ENCODE measurements at places on chromosomes 7 and 10.

GRCh38 chr10:3237530-3237929, 64.9 kb upstream of the PITRM1 start:
- no peak for DNase-seq

DNA sequence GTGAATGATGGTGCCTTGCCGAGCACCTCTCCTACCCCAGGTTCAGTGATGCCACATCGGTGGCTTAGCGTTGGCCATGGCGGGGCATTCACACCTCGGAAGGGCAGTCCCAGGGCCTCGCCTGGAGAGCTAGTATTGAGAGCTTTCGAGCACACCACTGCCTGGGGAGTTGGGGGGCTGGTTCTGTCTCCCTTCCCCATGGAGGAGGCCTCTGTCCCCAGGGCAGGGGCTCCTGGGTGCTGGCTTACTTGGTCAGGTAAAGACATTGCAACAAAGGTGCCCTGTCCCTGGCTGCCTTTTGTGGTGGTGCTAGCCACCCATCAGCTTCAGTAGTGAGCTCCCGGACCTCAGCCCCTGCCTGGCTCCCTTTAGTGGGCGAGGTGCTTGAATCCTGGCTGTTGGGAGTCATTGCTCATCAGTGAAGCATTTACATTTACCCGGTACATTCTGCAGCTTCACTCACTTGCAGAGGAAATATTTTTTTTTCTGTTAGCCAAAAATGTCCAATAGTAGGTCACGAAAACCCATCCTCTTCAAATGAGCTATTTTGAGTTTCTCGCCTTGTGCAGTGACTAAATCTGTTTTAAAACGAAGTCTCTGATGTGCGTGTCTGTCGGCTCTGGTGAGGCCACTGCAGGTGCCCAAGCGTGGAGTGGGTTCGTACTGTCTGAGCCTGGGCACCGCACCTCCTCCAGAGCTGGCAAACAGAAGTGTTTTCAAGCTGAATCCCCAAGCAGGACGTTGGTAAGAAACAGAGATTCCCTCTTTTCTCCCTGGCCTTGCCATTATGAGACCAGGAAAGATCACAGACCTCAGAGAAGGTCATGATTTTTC, 95.5 kb downstream of the INPP5A start:
- no peak for DNase-seq

DNA sequence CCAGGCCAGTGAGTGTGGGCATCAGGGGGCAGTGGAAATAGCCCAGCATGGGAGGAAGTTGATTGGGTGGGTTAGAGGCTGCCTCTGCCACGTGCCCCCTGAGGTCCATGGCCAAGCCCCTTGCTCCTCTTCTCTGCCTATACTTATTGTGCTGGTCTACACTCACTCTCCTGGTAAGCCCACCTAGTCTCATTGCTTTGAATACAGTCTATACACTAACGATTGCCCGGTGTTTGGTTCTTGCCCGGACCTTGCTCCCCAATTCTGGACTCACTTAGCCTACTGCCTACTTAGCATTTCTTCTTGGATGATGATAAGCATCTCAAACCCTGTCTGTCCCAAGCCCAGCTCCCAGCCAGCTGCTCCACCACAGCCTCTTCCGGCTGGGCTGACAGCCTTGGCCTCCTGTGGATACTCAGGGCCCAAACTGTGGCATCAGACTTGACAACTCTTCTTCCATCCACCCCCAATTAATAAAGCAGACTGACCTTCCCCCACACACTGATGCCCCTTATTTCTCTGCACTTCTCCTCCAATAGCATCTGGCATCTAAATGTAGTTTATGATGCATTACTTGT, 10.1 kb downstream of the LRRC18 start:
- no peak for DNase-seq

- DNase-seq: no peak
These were observed 151.6 kb upstream of the CACNA2D1 start for GRCh38 chr7:82595176-82595575.

DNA sequence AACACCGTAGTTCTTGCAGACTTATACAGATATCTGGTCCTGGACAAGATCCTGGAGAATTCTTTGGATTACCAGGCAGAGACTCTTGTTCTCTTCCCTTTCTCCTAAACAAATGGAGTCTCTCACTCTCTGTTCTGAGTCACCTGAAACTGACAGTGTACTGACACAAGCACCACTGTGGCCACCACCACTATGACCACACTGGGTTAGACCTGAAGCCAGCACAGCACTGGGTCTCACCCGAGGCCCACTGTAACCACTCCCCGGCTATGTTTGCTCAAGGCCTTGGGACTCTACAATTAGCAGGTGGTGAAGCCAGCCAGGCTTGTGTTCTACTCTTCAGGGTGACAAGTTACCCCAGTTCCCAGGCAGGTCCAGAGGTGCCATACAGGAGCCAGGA, 22.8 kb downstream of the SLC39A12 start:
- DNase-seq: no peak

GRCh38 chr10:89019569-89020327, 29.1 kb downstream of the FAS start:
- no peak for DNase-seq

DNA sequence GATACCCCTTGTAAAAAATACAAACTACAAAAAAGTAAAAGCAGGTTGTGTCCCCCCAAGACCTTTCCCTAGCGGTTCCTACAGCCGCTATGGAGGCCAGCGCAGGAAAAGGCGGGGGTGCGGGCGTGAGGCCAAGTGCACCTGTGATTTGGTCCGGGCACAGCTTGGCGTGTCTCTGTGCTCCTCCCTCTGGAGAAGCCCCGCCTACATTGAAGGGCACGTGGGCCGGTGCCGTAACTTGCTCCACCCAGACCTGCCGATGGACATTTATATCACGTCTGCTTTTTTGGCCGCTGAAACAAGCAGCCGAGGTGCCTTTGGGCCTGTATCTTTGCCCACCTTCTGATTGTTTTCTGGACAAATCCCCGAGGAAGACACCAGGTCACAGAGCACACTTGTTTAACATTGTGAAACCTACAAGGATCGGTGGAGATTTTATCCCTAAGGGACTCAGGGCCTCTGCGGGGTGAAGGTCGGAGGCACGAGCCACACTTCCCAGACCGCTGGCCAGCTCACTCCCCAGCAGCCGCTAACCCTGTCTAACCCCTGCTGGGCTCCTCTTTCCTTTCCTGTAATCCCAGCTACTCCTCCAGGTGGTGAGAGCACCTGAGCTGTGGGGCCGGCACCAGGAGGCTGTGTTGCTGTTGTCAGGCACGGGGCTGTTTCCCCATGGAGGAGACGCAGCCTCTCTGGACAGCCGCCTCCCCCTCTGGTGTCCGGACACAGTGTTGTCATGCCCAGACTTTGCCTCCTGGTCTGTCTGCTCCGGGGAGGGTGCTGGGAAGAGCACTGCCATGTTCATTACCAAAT, 18.8 kb upstream of the INPP5A start:
- DNase-seq: no peak

DNA sequence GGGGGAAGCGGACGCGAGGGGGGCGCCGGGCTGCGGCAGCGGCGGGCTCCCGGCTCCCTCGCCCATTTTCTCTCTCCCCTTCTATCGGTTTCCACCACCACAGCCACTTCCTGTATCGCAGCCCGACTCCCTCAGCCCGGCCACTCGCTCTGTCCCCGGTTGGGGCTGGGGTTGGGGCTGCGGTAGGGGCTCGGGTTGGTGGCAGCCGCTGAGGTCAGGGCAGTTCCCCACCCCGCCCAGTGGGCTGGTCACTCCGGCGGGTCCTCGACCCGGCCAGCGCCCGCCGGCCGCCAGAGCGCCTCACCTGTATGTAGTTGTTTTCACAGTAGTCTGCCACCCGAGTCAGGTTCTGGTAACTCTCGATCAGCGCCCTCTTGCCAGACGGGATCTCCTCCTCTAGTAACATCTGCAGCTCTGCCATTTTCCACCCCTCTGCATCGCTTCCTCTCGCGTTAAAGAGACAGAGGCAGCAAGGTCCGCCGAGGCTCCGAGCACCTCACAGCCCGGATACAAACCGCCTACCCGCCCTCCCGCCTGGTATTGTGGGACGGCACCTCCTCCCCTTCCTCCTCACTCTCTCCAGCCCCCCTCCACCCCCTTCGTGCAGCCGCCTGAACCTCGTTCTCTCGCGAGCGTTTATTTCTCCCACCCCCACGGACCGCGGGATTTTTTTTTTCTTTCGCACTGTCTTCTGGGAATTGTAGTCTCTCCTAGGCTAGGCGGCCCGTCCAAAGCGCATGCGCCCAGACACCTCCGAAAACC, at the start of gene ABI1:
Gene ABI1 (minus strand): TSS at position 516 of the 762 bp plus-strand sequence. CDS start 95 bp downstream, at position 421.
- peak; percentile 98 for DNase-seq

DNA sequence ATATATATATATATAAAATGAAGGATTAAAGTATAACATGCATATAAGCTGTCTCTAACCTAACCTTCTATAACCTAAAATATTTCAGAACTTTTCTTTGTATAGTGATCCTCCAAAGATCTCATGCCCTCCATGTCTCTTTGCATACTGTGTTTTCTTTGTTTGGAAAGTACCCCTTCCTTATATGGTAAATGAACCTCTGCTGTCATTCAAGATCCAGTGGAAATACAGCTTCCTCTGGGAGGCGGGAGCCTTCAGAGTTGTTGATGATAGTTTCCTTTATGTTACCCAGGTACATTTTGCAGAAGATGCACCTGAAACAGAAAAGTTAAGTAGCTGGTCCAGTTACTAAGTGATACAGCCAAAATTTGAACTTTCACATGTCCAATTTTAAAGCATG, 233.3 kb upstream of the FOXP2 start:
- no peak for DNase-seq

DNA sequence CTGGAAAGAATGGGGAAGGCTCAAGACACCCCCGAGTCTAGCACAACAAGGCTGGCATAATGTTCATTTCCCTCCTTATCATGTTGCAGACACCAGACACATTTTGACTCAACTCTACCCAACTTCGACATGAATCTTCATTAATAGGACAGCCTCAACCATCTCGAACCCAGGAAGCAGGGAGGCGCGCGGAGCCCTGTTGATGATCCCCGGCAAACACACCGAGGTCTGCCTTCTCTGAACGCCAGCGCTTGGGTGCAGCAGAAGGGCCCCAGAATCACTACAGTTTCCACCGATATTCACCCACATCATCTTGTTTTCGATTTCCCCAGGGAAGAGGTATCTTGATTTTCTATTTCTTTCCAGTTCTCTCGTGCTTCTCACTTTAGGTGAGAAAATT, 563.6 kb downstream of the TCERG1L start:
- no peak for DNase-seq

DNA sequence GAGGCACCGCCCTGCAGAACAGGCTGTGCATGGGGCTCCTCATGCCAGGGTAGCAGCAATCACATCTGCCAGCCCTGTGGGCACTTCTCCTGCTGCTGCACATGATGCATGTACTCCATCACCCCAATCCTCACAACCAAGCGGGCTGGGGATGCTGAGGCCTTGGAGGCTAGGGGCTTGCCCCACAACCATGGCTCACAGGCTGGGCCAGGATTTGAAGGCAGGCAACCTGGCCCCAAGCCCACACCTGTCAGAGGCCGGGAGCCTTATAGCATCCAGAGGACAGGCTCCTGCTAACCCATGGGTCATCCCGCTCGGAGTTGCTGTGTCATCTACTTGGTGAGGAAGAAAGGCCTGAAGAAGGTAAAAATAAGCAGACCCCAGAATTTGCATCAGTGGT, 2.2 kb downstream of the POLM start:
- no peak for DNase-seq

DNA sequence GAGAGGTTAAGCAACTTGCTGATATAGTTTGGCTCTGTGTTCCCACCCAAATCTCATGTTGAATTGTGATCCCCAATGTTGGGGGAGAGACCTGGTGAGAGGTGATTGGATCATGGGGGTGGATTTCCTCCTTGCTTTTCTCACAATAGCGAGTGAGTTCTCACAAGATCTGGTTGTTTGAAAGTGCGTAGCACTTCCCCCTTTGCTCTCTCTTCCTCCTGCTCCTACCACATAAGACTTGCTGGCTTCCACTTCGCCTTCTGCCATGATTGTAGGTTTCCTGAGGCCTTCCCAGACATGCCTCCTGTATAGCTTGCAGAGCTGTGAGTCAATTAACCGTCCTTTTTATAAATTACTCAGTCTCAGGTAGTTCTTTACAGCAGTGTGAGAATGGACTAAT, 13.5 kb upstream of the ZNRF2 start:
- no peak for DNase-seq

DNA sequence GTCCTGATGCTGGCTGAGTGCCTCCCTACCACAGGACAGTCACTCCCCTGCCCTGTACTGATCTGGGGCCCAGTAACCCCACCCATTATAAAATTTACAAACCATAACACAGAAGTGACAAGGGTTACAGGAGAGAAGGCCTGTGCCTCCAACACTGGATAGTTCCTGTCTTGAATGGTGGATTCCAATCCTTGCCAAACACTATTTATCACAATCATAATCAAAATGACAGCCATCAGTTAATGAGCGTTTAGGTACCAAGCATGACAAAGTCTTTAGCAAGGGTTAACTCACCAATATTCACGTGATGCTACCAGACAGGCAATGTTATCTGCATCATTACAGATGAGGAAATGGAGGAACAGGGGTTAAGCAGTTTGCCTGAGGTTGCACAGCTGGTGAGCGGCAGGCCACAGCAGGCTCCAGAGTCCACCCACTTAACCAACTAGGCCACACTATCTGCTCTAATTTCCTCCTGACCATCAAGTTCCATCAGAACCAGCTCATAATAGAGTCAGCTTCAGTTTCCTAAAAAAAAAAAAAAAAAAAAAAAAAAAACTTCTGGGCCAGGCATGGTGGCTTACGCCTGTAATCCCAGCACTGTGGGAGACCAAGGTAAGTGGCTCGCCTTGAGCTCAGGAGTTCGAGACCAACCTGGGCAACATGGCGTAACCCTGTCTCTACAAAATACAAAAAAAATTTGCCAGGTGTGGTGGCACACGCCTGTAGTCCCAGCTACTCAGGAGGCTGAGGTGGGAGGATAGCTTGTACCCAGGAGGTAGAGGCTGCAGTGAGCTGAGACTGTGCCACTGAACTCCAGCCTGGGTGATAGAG, 14.2 kb downstream of the PDLIM1 start:
- no peak for DNase-seq

- no peak for DNase-seq
These were observed 114.6 kb downstream of the PIP4K2A start for GRCh38 chr10:22599636-22600228.

DNA sequence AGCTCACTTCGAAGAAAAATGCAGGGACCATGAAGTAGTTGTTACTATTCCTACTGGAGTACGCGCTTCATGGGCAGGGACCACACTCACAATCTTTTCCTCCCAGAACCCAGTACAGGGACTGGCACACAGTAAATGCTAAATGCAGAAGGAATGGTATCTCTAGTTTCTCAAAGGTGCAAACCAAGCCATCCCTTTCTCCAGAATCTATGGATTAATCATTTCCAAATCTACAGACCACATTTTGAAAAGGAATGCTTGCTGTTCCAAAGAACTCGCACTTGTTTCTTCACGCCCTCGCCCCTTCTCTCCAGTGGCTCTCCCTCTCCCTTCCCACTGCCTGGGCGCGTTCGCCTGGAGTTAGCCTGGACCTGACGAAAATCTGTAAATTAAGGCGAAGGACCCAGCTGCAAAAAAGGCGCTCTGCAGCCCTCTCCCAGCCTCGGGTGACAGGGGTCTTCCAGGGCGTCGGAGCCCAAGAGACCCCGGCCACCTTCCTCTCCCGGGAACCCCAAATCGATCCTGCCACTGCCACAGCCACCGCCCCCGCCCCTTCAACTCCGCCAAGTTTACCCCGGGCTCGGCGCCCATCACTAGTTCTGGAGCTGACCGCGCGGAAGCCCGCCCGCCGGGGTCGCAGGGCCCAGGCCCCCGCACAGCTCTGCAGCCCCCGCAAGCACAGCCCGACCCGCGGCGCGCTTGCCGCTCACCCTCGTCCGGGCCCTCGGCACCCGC, 527 bp downstream of the PDIA4 start:
- no peak for DNase-seq

GRCh38 chr7:46972205-46972604, 609.7 kb downstream of the TNS3 start:
- DNase-seq: peak; percentile 43

GRCh38 chr7:151431768-151432311, 8.1 kb downstream of the CRYGN start:
- no peak for DNase-seq

- no peak for DNase-seq
These were observed 35.4 kb downstream of the NACAD start for GRCh38 chr7:45053401-45053800.

All from astrocyte of the cerebellum (primary cell).